ENCODE measurements at places on chromosomes 16 and 17. TPM values are rescaled to one million over a fixed set of nuclear protein-coding genes. Genes with fewer than 3 reads are reported as not detected.

GRCh38 chr16:65763640-65764305 lies 602.7 kb upstream of the CDH5 start:
- no peak for DNase-seq

GRCh38 chr17:55622547-55622946 lies 100.1 kb downstream of the TMEM100 start:
- no peak for DNase-seq

GRCh38 chr16:75099738-75100602 lies 16.6 kb downstream of the LDHD start:
- DNase-seq, result no peak

GRCh38 chr17:65930140-65930730 lies 261.7 kb downstream of the CEP112 start:
- DNase-seq, result no peak

GRCh38 chr17:59387351-59388068 lies 56.1 kb downstream of the YPEL2 start:
- peak; percentile 29 for DNase-seq

- DNase-seq, result no peak
Observed at GRCh38 chr16:1206786-1207185, 18.3 kb downstream of the TPSG1 start.

GRCh38 chr16:57262841-57263540 lies 17.9 kb downstream of the ARL2BP start:
- DNase-seq, result no peak

DNA sequence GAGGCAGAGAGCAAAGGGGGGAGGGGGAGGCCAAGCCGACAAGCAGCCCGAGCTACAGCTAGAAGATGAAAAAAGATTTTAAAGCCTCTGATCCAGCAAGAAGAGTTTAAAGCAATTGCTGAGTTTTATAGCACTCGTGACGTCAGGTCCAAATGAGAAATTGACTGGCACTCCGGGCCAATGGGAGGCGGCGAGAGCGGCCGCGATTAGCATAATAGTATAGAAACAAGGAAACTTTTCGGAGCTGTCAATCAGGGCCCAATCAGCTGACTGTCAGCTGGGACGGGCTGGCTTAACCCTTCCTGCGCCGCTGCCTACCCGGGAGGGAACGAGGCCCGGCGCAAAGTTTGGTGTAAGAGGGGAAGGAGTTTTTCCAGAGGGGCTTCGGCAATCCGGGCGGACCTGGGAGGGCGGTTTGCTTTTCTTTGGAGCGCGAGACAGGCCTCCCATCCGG lies at the start of gene MAF:
Gene MAF (minus strand): TSS at position 100 of the 454 bp plus-strand sequence. CDS start 835 bp downstream, outside the sequence.
- peak; percentile 95 for DNase-seq

- DNase-seq, result no peak
Observed at GRCh38 chr17:22507823-22508222, 815.5 kb downstream of the KCNJ18 start.

DNA sequence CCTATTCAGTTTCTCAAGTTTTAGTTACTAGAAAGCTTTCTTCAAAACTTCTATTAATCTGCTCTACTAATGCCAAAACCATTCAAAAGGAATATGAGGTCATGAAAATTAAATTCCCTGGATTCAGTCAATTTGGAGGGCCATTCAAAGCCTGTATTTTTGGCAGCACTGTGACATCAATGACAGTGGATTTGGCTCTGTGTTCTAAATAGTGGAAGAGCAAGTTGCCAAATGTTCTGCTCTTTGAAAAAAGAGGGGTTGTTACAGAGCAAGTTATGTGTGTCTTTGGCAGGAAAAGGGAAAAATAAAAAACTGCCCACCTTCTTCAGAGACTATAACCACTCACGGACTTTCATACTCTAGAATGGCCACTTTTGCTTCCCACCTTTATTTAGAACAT lies 3.2 kb upstream of the C16orf46 start:
- no peak for DNase-seq

DNA sequence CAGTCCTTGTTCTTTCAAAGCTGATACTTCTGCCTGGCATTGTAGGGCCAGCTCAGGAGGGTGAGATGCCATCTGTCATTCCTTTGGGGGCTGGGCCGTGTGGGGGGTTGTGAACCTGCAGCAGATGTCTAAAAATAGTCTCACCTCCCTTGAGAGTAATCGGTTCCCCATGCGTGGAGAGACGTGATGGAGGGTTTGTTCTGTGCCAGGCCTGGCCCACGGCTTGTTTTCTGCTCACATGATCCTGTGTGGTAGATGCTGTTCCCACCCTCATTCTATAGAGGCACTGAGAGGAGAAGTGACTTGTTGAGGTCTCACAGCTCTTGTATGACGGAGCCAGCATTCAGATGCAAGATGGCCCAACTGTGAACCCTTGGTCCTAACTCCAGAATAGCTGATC lies 4.6 kb downstream of the IRF8 start:
- no peak for DNase-seq

DNA sequence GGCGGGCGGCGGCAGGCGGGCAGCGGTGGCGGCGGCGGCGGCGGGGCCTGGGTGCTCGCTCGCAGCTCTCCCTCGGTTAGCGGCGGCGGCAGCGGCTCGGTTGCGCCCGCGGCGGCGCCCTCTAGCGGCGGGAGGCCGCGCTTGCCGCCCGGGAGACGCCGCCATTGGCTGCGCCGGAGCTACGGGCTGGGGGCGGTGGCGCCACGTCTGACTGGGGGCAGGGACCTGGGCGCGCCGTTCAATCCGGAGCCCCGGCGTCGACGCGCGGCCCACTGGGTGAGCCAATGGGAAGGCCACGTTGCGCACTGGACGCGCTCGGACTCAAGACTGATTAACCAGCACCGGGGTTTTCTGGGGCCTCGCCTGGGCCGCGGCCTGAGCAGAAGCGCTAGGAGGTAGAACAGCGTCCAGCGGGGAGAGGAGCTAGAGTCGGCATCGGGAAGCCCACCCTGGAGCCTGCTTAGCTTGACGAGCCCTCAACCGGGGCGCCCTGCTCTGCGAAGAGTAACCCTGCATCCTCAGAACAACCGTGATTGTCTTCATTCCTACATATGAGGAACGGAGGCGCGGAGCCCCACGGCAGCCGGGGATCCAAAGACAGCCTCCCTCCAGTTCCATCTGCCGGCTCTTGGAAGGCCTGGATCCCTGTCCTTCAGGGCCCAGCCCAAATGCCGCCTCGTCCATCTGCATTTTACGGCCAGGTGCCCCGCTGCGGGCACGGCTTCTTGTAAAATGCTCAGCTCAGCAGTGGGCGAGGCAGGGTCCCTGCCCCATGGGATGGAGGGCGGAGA lies at the start of gene ZC3H7A:
Gene ZC3H7A (minus strand): TSS at position 93 of the 791 bp plus-strand sequence. CDS start 14,904 bp downstream, outside the sequence.
- DNase-seq, result peak; percentile 95

DNA sequence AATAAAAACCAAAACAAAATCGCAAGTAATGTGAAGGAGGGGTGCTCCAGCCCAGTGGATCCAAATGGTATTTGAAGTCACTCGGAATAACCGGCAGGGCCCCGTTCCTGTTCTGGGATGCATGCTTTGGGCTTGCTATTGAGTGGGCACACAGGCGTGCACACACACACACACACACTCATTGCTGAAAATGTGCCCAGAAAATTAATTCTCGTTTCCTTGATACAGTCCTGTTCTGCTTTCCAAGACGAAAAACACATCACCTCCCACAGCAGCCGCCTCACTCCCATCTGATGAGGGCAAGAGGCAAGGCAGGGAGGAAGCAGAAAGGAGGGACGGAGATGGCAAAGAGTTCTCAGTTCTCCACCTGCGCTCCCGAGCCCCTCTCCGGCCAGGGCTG lies 62.2 kb upstream of the SDK2 start:
- no peak for DNase-seq

- no peak for DNase-seq
Observed at GRCh38 chr17:36818134-36818825, 119.0 kb upstream of the LHX1 start.

- no peak for DNase-seq
Observed at GRCh38 chr16:11412175-11412904, 67.1 kb downstream of the RMI2 start.

- no peak for DNase-seq
Observed at GRCh38 chr17:901964-902363, 77.6 kb downstream of the NXN start.

- no peak for DNase-seq
Observed at GRCh38 chr16:58515871-58516767, 802 bp downstream of the SETD6 start.

GRCh38 chr16:46828292-46828691 lies 2.7 kb downstream of the C16orf87 start:
- no peak for DNase-seq

GRCh38 chr16:46929378-46930332 lies 43.8 kb downstream of the DNAJA2 start:
- peak; percentile 27 for DNase-seq

- DNase-seq, result no peak
Observed at GRCh38 chr17:12521416-12521815, 144.3 kb upstream of the MYOCD start.

DNA sequence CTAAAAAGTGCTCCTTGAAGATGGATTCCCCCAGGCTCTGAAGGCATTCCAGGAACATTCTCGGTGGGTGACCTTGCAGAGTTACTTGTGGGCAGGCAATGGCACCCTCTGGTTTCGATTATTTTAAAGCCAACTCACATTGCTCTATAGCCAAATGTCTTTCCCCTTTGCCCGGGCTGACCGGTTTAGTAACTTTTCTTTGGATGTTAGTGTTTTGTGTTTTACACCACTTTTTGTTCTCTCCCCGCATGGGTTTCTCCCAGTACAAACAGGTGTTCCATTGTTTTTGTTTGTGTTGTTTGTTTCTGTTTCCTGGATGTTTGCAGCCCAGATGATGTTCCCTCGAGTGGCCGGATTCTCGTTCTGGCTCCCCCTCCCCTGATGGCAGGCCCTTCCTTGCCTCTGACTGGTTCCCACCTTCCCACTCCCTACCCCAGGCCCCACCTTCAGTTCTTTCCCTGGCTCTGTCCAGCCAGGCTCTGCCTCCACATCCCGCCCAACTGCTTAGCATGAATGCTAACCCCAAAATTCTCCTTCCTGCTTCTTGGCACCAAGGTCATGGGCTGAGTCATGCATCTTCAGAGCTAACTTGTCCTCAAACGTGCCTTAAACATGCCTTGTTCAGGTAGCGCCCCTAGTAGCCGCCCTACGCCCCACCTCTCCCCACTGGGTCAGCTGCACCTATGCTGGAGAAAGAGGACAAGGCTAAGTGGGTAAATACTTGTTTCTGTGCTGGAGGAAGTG lies 40.6 kb downstream of the ELAC2 start:
- DNase-seq, result no peak

DNA sequence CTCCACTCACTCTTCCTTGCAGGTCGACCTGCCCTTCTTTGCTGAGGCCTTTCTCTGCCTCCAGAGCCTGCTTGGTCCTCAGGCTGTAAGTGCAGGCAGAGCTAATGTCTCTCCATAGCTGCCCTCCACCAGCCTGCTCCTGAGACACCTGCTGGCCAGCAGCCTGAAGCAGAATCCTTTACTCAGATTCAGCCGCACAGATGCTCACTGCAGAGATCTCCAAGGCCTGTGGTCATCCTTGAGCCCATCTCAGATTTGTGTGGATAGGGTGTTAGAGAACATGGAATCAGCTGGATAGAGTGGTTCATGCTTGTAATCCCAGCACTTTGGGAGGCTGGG lies 11.5 kb downstream of the DEXI start:
- DNase-seq, result no peak

The TMEM186 gene
- 7.9 TPM for total RNA-seq

The C16orf54 gene
- not detected for total RNA-seq

The LRRC3C gene
- total RNA-seq, result not detected

The CDH8 gene
- not detected for total RNA-seq

Measured in uterus (tissue), 4 donors.